Activated CD4-positive, alpha-beta T cell treated with anti-CD3 and anti-CD28 coated beads for 1 hour (primary cell): ENCODE measurements at places on chromosomes 1 and 21.

DNA sequence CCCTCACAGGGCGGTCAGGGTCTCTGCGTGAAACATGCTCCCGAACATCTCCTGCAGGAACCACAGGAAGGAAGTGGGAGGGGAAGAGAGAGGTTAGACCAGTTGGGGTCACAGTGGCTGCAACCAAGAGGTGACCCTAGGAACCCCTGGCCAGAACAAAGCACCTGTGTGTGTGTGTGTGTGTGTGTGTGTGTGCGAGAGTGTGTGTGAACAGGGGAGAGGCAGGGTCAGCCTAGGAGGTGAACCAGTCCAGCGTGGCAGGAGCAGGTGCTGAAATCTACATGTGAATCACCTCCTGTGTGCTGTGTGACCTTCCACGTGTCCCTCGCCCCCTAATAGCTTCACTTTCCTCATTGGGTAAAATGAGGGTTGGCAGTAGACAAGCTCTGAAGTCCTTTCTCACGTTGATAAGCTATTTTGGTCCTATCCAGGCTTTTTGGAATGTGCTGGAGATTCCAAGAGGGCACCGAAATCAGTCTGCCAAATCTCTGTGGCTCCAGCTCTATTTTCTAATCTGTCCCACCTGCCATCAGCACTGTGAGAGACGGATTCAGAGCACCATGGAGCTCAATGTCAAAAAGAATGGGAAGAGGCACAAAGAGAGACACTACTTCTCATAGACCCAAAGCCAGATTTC, 27.8 kb downstream of the SLC26A9 start:
- DNase-seq: no peak

GRCh38 chr1:230215031-230215430, 148.0 kb downstream of the GALNT2 start:
- DNase-seq: no peak

DNA sequence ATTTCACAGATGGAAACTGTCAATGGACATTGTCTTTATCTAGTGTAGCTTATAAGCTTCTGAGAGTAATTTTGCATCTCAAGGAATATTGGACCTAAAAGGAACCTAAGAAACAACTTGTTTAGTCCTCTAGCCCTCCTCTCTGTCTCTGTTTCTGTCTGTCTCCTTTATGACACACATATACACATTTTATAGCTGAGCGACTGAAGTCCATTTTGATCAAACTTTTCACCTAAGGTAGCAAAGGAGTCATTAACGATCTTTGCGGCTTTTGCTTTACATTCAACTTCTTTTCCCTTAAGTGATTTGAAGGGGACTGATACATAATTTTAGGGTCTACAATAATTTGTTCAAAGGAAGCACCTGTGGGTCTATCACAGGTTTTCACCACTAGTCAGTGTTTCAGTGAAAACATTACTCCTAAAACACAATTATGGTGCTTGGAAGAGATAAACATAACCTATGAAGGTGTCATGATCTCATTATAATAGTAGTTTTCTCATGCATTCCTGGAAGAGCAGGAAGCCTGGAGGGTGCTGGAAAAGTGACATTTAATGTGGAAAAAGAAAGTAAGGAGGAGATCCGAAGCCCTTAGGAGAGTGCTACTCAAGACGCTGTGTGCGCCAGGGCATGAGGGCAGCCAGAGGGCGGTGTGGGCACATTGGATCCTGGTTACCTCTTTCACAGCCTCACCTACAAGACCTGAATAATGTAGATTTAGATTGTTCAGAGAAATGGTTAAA, 248.6 kb downstream of the DNM3 start:
- peak; percentile 46 for DNase-seq

DNA sequence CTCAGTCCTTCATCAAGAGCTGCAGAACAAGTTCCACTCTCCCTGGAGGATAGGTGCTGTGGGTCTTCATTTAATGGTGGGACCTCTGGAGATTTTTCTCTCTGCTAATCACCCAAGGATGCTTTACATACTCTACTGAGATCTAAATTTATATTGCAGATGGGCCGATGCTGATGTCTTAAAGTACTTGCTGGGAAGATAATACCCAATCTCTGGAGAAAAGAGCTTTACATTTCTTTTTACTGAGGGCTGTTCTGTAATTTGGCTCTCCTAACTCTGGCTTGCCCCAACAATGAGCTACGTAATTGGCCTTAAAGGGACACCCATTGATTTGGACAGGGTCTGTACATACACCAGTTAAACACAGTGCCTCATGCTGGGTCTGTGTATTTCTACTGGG, 86.9 kb downstream of the ST6GALNAC3 start:
- no peak for DNase-seq

- DNase-seq: no peak
These were observed 75.2 kb upstream of the TARDBP start for GRCh38 chr1:10936998-10937901.

DNA sequence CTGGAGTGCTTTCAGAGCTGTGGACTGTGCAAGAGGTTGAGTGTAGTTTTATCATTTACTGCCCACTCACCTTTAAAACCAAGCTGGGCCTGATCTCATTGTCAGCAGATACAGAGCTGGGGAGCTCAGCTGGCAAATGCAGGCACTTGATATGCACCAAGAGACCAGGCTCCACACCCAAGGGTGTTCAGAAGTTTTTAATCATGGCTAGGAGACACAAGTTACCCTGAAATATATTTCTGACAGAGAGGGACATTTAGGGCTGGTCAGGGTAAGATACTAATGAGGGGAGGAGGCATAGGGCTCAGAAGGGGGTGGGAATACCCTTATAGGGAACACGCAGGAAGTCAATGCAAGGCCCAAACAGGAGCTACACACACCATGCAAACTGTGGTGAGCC, 153.7 kb downstream of the ELAVL4 start:
- no peak for DNase-seq

DNA sequence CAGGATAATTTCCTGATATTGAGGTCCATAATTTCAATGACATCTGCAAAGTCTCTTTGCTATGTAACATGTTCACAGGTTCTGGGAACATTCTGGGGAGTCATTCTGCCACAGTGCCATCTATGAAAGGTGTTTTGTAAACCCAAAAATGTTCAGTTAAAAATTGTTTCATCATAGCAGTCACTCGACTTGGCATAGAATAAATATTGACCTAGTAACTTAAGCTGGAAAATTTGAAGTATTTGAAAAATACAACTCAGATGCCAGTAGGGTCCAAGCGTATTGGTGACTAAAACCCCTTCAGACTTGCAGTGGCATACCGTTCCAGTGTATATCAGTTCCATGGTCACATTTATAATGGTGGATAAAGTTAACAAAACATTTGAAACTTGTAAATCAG, 6.8 kb downstream of the DESI2 start:
- no peak for DNase-seq

- no peak for DNase-seq
These were observed 116.9 kb upstream of the CD34 start for GRCh38 chr1:208027861-208028260.

- no peak for DNase-seq
These were observed 3.8 kb upstream of the OR2L5 start for GRCh38 chr1:248009681-248010080.

DNA sequence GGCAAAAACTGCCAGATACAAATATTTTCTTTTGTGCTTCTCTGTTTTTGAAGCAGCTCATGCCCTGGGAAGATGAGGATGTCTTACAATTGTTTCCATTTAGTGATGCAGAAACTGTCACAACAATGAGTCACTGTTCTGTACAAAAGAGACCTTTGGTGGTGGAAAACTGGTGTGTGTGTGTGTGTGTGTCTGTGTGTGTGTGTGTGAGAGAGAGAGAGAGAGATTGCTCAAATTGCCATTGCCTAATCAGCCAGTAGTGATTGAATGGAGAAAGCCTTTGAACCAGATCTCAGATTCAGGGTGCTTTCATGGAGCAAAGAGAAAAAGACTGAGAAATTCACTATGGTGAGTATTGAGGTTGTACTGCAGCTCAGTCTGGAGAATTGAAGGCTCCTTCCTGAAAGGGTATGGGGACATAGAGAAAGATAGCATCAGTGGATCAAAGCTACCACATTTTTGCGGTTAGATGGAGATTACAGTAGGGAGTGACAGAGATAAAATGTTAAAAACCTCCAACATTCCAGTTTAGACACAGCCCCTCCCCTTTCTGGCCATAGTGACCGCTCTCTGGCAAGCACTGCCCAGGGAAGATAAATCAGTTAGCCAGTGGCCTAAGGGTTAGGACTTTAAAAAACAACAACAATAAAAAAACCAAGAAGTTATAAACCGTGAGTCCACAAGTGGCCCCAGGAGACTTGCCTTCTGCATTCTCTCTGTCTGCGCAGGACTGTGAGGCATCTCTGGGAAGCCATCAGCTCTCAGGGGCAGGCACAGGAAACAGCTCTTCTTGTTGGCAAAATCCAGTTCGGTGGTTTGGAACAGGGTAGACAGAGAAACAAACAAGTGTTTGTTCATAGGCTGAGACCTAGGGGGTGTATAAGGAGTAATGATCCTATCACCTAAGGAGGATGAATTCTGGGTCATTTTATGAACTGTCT, 406.5 kb downstream of the DUSP10 start:
- no peak for DNase-seq

DNA sequence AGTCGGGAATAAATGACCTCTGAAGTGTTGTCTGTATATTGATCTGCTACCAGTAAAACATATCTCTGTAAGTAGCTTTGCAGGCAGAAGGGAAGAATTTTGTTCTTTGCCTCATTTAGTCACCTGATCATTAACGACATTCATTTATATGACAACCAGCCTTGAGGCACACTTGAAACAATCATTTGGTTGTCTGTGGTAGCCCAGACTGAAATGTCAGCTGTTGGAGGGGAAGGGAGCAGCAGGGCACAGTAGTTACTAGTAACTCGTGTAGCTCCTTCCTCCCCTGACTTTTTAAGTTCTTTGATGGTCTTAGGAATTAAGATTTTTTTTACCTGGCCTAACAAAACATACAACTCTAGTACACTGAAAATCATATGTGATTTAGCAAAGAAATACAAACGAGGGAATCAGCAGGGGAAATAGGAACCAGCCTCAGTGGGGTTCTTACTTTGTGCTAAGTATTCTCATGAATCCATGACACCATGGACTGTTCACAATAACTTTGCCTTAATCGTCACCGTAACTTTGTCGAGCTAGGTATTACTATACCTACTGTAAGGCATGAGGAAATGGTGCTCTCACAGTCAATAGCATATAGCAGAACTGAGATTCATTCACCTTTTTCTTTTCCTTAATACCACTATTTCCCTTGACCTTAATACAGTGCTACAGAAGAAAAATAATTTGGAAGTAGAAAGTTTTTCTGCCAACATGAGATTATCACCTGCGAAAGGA, 6.4 kb downstream of the IL12RB2 start:
- no peak for DNase-seq

- DNase-seq: no peak
These were observed 568.8 kb downstream of the LMO4 start for GRCh38 chr1:87897481-87897880.

- no peak for DNase-seq
These were observed 38.3 kb upstream of the MAP10 start for GRCh38 chr1:232766904-232767303.

- DNase-seq: no peak
These were observed 176.5 kb downstream of the PSMG1 start for GRCh38 chr21:39006571-39007311.

DNA sequence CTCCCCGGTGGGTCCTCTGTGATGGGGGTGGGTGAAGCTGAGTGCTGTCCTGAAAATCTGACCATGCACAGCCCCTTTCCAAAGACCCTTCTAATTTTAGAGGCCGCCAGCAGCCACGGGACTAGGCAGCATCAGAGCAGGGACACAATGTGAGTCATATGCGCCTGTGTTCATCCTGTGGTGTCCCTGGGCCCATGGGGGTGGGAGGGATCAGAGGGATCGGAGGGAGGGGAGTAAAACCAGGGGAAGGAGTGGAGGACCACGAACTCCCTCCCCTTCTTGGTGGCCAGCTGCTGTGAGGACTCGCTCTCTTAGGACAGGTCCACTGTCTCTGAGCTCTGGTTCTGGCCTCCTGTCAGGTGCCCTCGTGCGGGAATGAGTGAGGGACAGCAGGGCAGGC, 61.5 kb downstream of the ADARB1 start:
- no peak for DNase-seq

- DNase-seq: no peak
These were observed 20.5 kb upstream of the XPR1 start for GRCh38 chr1:180611016-180611930.

- no peak for DNase-seq
These were observed 58.9 kb downstream of the TGFBR3 start for GRCh38 chr1:91827087-91827458.

GRCh38 chr1:221166559-221167318, 287.5 kb downstream of the HLX start:
- no peak for DNase-seq

DNA sequence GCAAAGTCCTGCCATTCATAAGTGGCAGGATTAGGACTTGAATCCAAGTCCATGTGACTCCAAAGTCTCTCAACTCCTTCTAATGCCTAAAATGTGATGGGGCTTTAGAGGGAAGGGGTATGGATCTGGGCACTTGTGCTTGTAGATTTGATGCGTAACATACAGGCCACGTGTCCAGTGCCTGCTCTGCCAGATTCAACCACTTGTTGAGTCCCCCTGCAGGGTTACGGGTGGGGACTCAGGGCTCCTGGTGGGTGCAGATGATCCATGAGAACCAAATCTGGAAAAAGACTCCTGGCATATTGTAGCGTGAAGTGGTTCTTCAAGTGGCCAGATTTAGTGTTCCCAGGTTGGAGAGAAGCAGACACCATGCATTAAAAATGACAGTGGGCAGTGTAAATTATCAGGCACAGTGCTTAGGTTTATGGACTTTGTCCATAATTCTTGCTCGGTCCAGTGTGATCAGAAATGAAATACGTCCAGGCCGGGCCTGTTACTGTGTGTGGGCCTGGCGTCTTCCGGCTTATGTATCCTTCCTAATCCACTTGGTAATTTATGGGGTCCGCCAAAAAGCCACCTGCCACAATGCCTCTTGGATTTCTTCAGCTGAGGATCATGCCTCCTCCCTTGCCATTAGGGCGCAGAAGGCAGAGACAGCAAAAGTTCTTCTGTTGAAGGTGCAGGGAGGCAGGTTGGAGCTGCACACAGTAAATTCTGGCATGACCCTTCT, 51.2 kb upstream of the LRP8 start:
- DNase-seq: no peak

- no peak for DNase-seq
These were observed 3.5 kb downstream of the GRHL3 start for GRCh38 chr1:24322470-24323177.

GRCh38 chr1:216238844-216239243, 184.4 kb downstream of the USH2A start:
- no peak for DNase-seq

DNA sequence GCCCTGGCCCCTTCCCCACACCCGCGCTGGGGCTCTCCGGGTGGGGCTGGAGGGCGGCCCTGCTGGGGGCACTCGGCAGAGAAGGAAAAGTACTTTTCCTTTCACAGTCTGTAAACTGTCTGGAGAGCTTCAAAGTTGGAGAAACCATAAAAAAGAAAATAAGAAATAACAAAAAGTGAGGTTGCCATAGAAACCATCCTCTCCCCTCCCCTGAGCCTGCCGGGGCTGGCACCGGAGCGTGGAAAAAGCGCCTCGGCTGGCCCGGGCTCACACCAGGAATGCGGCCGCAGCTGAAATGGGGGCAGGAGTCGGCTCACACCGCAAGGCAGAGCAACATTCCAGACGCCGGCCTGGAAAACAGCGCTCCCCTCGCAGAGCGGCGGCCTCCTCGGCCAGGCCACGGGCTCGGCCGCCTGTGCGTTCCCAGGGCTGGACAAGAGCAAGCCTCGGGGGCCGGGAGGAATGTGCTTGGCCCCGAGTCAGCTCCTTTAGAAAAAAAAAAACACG, 69.2 kb downstream of the MORN1 start:
- DNase-seq: no peak
